Suppressor macrophage treated with lipopolysaccharide for 1 hour (primary cell): ENCODE measurements at places on chromosomes 3 and 15.

DNA sequence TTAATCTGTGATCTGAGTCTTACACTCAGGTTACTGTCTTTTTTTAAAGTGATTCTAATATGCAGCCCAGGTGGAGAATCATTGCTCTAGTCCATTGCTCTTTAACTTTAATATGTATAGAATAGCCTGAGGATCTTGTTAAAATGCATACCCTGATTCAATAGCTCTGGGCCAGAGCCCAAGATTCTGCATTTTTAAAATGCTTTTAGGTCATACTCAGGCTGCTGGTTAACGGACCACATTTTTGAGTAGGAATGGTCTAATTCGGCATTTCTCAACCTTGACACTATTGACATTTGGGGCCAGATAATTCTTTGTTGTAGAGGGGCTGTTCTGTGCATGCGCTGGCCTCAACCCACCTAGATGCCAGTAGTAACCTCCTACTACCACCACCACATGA, 20.9 kb upstream of the FSTL1 start:
- DNase-seq = no peak

DNA sequence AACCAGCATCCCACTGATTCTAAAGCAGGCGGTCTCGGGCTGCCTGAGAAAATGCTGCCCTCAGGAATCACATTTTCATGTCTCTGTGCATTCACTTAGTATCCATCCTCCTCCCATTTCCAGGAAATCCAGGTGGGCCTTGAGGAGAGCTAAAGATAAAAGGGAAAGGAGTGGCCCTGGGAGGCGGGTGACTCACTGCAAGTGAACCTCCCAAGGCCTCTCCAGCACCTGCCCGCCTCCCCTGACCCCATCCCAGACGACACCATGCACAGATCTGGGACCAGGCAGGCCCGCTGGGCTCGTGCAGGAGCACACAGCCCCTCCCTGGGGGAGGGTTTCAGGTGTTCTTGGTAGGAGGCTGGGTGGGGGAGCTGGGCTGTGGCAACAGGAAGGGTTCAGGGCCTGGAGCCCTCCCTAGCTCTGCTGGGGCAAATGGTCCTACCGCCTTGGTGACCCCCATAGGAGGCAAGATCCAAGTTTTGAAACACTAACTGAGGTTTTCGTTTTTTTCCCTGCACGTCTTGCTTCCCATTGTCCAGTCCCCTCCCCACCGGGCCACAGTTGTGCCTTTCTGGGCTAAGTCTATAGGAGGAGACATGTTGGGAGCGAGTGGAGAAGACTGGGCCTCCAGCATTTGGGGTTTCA, 22.2 kb downstream of the MELTF start:
- DNase-seq = no peak

- peak; percentile 62 for DNase-seq
Observed at GRCh38 chr15:40372981-40373380, 9.5 kb upstream of the KNSTRN start.

GRCh38 chr15:63218100-63218808, 28.8 kb downstream of the RAB8B start:
- no peak for DNase-seq

DNA sequence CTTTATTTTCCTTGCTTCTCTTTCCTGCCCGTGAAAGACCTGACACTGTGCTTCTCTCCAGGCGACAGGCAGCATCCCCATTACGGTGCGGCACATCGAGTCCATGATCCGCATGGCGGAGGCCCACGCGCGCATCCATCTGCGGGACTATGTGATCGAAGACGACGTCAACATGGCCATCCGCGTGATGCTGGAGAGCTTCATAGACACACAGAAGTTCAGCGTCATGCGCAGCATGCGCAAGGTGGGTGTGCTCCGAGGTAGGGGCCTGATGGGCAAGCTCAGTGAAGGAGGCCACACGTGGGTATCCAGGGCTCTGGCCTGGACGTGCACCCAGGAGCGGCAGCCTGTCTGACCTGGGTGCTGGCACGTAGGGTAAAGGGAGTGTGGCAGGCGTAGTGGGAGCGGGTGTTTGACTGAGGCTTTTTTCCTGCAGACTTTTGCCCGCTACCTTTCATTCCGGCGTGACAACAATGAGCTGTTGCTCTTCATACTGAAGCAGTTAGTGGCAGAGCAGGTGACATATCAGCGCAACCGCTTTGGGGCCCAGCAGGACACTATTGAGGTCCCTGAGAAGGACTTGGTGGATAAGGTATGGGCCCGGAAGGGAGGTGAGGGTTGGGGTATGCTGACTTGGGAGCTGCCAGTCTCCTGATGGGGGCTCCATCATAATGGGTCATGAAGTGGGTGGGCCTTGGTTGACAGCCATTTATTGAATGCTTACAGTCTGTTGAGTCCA, 8.2 kb upstream of the PODXL2 start:
- DNase-seq = no peak

- no peak for DNase-seq
Observed at GRCh38 chr3:141092663-141093062, 41.5 kb downstream of the SPSB4 start.

GRCh38 chr3:40267937-40268724, 41.4 kb upstream of the EIF1B start:
- DNase-seq = no peak

DNA sequence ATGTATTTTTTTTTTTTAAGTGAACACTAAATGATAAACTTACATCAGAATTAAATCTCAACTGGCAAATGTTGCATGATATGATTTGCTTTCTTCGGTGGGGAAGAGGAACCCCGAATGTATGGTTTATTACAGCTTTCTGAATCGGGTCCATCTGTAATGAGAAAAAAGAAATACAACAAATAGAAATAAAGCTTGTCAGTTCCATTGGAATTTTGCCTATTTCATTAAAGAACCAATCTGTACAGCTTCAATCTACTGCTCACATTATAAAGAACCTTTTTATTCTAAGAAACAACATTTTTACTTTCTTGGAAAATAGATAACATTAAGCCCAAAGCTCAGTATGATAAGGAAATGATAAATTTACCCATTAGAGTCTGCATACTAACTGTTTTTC, 186.5 kb downstream of the ZNF385D start:
- no peak for DNase-seq

GRCh38 chr3:106193876-106194275, 325.1 kb upstream of the CBLB start:
- no peak for DNase-seq

- no peak for DNase-seq
Observed at GRCh38 chr15:39539973-39540558, 40.8 kb upstream of the THBS1 start.

DNA sequence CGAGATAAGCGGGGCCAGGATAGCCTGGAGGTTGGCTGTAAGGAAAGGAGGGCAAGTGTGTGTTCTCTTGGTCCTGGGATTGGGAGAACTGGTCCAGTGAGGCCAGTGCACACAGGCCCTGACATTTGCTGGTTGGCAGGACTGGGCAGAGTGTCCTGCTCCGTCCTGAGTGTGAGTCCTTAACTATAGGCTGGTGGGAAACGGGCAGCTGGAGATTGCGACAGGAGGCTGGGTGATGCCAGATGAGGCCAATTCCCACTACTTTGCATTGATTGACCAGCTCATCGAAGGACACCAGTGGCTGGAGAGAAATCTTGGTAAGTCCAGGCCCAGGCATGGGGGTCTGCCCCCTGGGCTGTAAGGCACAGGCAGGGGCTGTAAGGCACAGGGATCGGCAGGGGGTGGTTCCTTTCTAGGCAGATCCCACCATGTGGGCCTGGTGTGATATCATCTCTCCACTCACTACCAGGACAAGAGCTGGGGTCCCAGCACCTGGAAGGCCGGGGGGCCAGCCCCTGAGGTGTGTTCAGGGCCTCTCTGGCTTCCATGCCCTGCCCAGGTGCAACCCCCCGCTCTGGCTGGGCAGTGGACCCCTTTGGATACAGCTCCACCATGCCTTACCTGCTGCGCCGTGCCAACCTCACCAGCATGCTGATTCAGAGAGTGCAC, 3.2 kb downstream of the MAN2A2 start:
- DNase-seq = no peak

DNA sequence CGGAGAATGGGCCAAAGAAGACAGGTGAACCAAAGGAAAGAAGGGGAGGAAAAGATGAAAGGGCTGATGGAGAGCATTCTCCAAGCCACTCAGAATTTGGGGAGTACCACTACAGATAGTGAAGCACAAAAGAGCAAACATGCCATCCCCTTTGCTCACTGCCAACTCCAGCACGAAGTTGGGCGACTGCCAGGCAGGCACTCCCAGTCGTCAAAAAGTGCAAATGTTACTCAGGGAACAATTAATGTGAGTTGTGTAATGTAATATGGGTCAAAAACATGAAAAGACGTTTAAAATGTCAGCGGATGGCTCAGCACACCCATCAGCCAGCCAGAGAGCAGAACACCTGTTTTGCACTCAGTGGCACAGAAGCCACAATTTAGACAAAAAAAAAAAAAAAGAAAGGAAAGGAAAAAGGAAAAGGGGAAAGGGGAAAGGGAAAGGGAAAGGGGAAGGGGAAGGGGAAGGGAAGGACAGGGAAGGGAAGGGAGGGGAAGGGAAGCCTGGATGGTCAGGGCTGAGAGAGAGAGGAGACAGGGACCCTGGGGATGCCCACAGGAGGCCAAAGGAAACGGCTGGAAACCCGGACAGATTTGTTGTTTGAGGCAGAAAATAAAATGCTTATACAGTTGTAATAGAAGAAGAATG, 82.7 kb downstream of the COL8A1 start:
- DNase-seq = no peak

- peak; percentile 66 for DNase-seq
Observed at GRCh38 chr15:80173022-80173759, 20.4 kb downstream of the FAH start.

DNA sequence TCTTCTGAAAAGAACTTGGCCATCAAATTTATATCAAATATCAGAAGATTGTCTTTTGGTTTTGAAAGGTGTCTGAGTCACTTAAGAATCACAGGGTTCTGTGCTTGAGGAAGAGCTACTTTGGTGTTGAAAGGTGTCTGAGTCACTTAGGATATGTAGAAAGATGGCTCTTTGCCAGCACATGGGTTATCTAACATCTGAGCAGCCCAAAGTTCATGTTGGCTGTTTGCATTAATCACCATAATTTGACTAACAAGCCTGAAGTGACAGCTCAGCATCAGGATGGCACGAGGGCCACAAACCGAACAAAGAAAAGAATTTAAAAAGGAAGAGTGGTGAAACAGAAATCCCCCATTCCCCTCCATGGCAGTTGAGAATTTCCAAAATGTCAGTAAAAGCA, 190.5 kb upstream of the CMC1 start:
- DNase-seq = peak; percentile 37

DNA sequence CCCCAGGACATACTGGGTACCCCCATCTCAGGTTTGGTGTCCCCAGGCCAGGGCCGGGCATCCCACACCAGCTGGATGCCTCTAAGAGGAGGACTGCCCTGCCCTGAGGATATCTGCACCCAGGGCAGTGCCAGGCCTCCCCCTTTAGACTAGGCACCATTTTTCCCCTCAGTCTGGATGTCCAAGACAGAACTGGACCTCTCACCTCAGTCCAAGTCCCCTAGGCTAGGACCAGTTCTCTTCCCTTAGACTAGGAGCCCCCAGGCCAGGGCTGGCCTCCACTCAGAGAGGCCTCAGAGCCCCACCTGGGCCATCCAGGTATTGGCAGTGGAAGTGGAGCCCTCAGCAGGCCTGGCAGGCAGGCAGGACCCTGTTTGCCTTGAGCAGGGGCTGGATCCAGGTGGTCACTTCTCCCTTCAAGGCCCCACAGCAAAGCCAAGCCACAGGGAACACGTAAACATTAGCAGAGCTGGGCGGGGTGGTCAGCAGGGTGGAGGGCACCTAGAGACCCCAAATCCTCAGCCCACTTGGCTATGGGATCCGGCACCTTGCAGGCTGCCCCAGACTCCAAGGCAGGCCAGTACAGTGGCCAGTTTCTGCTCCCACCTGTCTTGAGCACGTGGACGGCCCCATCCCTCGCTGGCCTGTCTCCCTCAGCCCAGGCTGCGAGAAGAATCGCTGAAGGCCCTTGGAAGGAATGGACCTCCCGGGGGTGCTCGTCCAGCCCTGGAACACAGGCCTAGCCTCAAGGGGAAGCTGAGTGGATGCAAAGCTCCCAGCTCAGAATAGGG, 28.3 kb downstream of the PTH1R start:
- no peak for DNase-seq

DNA sequence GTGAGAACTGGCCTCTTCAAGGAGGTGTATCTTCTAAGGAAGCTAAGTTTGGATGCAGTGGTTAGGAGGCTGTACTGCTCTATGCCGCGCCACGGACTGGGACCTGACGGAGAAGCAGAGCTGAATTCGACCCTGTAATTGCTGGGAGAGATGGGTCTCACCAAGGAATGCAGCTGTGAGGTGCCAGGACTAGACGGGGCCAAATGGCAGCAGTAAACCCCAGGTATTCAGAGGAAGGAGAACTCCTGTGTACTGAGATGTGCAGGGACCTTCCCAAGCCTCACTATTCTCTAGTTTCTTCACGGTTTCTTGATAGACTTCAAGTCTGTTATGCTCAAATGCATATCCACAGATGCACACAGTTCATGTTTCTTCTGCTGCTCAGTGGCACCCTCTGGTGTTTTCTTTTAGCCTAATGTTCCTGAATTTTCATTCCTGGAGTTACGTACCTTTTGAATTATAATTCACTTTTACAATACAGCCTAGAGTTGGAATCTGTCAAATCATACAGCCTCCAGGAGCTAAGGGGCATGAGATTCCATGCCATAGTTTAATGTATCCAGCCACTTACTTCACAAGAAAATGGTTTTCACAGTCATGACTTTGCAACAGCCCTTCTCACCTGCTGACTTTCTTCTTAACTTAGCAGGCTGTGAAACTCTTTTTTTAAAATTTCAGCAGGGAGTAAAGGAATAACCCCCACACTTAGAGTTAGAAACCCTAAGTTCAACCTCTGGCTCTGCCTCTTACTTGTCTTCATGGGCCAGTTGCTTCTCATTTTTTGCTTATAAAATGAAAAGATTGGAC, 61.8 kb downstream of the GLDN start:
- DNase-seq = peak; percentile 41

- no peak for DNase-seq
Observed at GRCh38 chr3:66633402-66634381, 132.9 kb upstream of the LRIG1 start.

DNA sequence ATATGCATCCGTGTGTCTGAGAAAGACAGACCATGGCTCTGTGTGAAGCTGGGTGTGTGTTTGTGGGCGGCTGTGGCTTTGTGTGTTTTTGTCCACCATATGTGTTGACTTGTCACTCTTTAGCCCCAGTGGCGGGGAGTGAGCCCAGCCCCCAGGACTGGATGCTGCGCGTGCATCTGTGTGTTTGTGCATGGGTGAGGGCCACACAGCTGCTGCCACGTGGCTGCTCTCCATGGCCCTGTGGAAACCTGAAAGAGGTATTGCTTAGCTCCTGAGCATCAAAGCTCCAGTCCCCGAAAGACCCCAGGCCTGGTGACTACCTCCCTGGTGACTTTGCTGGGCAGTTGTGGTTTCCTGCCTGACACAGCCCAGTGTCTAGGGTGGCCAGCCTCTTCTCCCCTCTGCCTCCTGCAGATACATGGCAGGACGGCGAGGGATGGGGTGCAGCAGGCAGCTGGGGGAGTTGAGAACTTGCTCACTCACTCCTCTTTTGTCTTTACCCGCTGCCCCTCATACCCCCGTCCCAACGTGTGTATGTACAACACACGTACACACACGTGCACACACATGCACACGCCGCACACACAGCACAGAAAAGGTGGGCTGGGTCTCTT, 6.5 kb downstream of the EPHB3 start:
- no peak for DNase-seq

GRCh38 chr3:42591811-42592210, 1.2 kb downstream of the SS18L2 start:
- no peak for DNase-seq
